ENCODE measurements at places on chromosomes 1 and 21. TPM values are rescaled to one million over a fixed set of nuclear protein-coding genes. Genes with fewer than 3 reads are reported as not detected.

GRCh38 chr21:40018871-40019475, 151.7 kb downstream of the PCP4 start:
- DNase-seq = no peak
- no peaks in the 10 kb centered on the region for H3K4me1 ChIP-seq
- no peaks in the 10 kb centered on the region for H3K36me3 ChIP-seq
- no peak overlapping the region for H3K4me3 ChIP-seq
- H3K27me3 ChIP-seq = no peaks in the 10 kb centered on the region

GRCh38 chr1:12384836-12385456, 155.1 kb downstream of the VPS13D start:
- no peak overlapping the region for H3K27ac ChIP-seq
- peaks cover 39% of the 10 kb centered on the region for H3K36me3 ChIP-seq
- peaks cover 33% of the 10 kb centered on the region for H3K4me1 ChIP-seq
- H3K27me3 ChIP-seq = no peaks in the 10 kb centered on the region

GRCh38 chr1:181097242-181097641, 8.7 kb downstream of the IER5 start:
- no peak for DNase-seq
- H3K36me3 ChIP-seq = no peaks in the 10 kb centered on the region
- H3K27ac ChIP-seq = no peak overlapping the region
- H3K4me1 ChIP-seq = no peaks in the 10 kb centered on the region
- no peak overlapping the region for H3K4me3 ChIP-seq
- H3K27me3 ChIP-seq = no peaks in the 10 kb centered on the region

DNA sequence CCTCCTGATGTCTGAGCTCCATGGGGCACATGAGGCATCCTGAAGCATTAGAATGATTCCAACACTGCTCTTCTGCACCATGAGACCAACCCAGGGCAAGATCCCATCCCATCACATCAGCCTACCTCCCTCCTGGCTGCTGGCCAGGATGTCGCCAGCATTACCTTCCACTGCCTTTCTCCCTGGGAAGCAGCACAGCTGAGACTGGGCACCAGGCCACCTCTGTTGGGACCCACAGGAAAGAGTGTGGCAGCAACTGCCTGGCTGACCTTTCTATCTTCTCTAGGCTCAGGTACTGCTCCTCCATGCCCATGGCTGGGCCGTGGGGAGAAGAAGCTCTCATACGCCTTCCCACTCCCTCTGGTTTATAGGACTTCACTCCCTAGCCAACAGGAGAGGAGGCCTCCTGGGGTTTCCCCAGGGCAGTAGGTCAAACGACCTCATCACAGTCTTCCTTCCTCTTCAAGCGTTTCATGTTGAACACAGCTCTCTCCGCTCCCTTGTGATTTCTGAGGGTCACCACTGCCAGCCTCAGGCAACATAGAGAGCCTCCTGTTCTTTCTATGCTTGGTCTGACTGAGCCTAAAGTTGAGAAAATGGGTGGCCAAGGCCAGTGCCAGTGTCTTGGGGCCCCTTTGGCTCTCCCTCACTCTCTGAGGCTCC, 11.1 kb upstream of the RASSF5 start:
- H3K4me3 ChIP-seq = no peak overlapping the region
- H3K4me1 ChIP-seq = peaks cover 13% of the 10 kb centered on the region

- H3K4me3 ChIP-seq = no peak overlapping the region
- H3K4me1 ChIP-seq = no peaks in the 10 kb centered on the region
- no peaks in the 10 kb centered on the region for H3K36me3 ChIP-seq
- DNase-seq = no peak
Observed at GRCh38 chr1:231584921-231585320, 41.7 kb upstream of the DISC1 start.

GRCh38 chr1:71857862-71858261, 424.5 kb downstream of the NEGR1 start:
- no peak overlapping the region for H3K4me3 ChIP-seq
- H3K27me3 ChIP-seq = no peaks in the 10 kb centered on the region
- H3K4me1 ChIP-seq = no peaks in the 10 kb centered on the region
- no peak for DNase-seq
- H3K36me3 ChIP-seq = no peaks in the 10 kb centered on the region

GRCh38 chr1:8721679-8722324, 95.6 kb downstream of the RERE start:
- no peak for DNase-seq
- no peaks in the 10 kb centered on the region for H3K27me3 ChIP-seq
- peaks cover 25% of the 10 kb centered on the region for H3K4me1 ChIP-seq

GRCh38 chr1:204174958-204175357, 8.8 kb upstream of the REN start:
- no peaks in the 10 kb centered on the region for H3K27me3 ChIP-seq
- no peak overlapping the region for H3K27ac ChIP-seq
- H3K4me3 ChIP-seq = no peak overlapping the region
- no peaks in the 10 kb centered on the region for H3K4me1 ChIP-seq
- H3K36me3 ChIP-seq = no peaks in the 10 kb centered on the region

GRCh38 chr1:92399076-92399475, 87.6 kb downstream of the GFI1 start:
- H3K4me3 ChIP-seq = no peak overlapping the region
- no peaks in the 10 kb centered on the region for H3K4me1 ChIP-seq
- no peaks in the 10 kb centered on the region for H3K36me3 ChIP-seq
- no peak for DNase-seq

- no peaks in the 10 kb centered on the region for H3K4me1 ChIP-seq
- DNase-seq = no peak
- no peak overlapping the region for H3K4me3 ChIP-seq
- H3K27ac ChIP-seq = no peak overlapping the region
Observed at GRCh38 chr1:209241487-209241886, 342.0 kb upstream of the CAMK1G start.

- DNase-seq = peak; percentile 69
- peak overlapping the region; percentile 88 for H3K27ac ChIP-seq
- H3K36me3 ChIP-seq = no peaks in the 10 kb centered on the region
- H3K4me3 ChIP-seq = no peak overlapping the region
Observed at GRCh38 chr1:224503161-224504118, 68.8 kb upstream of the WDR26 start.

DNA sequence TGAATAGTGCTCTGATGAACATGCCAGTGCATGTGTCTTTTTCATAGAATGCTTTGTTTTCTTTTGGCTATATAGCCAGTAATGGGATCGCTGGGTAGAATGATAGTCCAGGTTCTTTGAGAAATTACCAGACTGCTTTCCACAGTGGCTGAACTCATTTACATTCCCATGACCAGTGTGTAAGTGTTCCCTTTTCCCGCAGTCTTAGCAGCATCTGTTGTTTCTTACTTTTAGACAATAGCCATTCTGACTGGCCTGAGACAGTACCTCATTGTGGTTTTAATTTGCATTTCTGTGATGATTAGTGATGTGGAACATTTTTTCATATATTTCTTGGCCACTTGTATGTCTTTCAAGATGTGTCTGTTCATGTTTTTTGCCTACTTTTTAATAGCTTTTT, 784.5 kb downstream of the USP25 start:
- no peaks in the 10 kb centered on the region for H3K36me3 ChIP-seq
- DNase-seq = no peak
- H3K4me3 ChIP-seq = no peak overlapping the region
- no peak overlapping the region for H3K27ac ChIP-seq

DNA sequence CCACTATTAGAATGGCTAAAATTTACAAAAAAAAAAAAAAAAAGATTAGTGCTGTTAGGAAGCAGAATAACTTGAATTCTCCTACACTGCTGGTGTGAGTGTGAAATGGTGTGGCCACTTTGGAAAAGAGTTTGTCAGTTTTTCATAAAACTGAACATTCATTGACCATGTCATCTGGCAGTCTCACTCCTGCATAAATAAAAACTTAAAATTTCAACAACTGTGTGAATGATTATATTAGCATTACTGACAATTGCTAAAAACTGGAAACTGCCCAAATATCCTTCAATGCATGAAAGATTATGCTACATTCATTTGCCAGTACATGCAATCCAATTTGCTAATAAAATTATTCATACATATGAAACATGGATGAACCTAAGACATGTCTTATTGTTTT, 570.9 kb downstream of the NEGR1 start:
- H3K4me1 ChIP-seq = no peaks in the 10 kb centered on the region
- no peak overlapping the region for H3K27ac ChIP-seq
- no peak overlapping the region for H3K4me3 ChIP-seq
- DNase-seq = no peak

- H3K4me3 ChIP-seq = no peak overlapping the region
- DNase-seq = no peak
- H3K36me3 ChIP-seq = no peaks in the 10 kb centered on the region
- no peaks in the 10 kb centered on the region for H3K4me1 ChIP-seq
- no peaks in the 10 kb centered on the region for H3K27me3 ChIP-seq
Observed at GRCh38 chr1:172761581-172762486, 102.9 kb downstream of the FASLG start.

Gene SNAPIN
- total RNA-seq = 52.0 TPM

Gene ADAMTSL4
- 15.7 TPM for total RNA-seq

Gene CR1L
- 0.22 TPM for total RNA-seq

Gene TBX19
- 0.54 TPM for total RNA-seq

Gene VHLL
- total RNA-seq = not detected

Gene PERM1
- not detected for total RNA-seq

Gene TMEM269
- total RNA-seq = 0.11 TPM

Gene RIPPLY3
- not detected for total RNA-seq

Data from thyroid gland (tissue), 4 donors.